ENCODE measurements at places on chromosomes 1 and 21. TPM values are rescaled to one million over a fixed set of nuclear protein-coding genes. Genes with fewer than 3 reads are reported as not detected.

HP1BP3 gene
- 204 TPM for total RNA-seq

FBXO28 gene
- 27.4 TPM for total RNA-seq

KIAA1614 gene
- 9.8 TPM for total RNA-seq

- no peak overlapping the region for H3K4me3 ChIP-seq
- H3K27ac ChIP-seq = no peak overlapping the region
- H3K27me3 ChIP-seq = no peaks in the 10 kb centered on the region
- no peaks in the 10 kb centered on the region for H3K4me1 ChIP-seq
- no peaks in the 10 kb centered on the region for H3K36me3 ChIP-seq
Measured at GRCh38 chr1:15180189-15180588, 26.6 kb downstream of the TMEM51 start.

DNA sequence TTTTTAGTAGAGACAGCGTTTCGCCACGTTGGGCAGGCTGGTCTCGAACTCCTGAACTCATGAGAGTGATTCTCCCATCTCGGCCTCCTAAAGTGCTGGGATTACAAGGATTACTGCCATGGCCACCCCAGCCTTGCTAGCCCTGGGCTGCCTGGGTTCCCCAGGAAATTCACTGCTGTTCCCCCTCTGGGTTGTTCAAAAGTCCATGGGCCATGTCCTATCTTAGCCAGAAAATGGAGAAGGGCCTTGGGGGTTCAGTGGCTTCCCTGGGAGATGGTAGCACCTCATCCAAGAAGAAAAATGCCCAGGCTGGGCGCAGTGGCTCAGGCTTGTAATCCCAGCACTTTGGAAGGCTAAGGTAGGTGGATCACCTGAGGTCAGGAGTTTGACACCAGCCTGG lies 20.9 kb downstream of the SLC26A9 start:
- no peak for DNase-seq
- H3K4me1 ChIP-seq = peaks cover 3% of the 10 kb centered on the region
- no peak overlapping the region for H3K27ac ChIP-seq
- no peak overlapping the region for H3K4me3 ChIP-seq
- no peaks in the 10 kb centered on the region for H3K27me3 ChIP-seq
